Stimulated activated CD4-positive, alpha-beta T cell treated with anti-CD3 and anti-CD28 coated beads, Interleukin-1b, Interleukin-23, amount 100 ng/mL, for 1 hour (primary cell): ENCODE measurements at places on chromosomes 5 and 9.

DNA sequence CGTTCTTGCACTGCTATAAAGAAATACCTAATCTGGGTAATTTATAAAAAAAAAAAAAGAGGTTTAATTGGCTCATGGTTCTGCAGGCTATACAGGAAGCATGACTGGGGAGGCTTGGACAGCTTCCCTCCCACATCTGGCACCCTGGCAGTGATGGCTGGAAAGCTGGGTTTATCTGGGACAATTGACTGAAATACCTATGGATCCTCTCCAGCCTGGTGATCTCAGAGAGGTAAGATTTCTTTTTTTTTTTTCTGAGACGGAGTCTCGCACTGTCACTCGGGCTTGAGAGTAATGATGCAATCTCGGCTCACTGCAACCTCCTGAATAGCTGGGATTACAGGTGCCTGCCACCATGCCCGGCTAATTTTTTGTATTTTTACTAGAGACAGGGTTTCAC lies 22.7 kb upstream of the UGCG start:
- no peak for DNase-seq

DNA sequence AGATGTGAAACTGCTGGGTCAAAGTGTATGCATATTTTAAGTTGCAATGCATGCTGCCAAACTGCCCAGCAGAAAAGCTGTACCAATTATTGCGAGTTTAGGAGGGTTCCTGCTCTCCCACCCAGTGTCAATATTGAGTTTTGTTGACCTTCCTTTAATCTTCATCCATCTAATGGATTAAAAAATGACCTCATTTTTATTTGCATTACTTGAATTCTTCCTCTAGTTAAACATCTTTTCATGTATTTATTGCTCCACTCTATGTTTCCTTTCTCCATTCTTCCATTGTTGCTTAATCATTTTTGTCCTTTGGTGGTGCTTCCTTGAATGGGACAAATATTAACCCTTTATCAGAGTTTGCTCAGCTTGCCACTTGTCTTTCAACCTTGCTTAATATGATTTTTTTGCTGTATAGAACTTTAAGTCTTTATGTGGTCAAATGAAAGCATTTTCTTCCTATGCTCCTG lies 32.4 kb downstream of the TLE1 start:
- DNase-seq: no peak

GRCh38 chr9:37806271-37806670 lies 5.7 kb downstream of the DCAF10 start:
- DNase-seq: no peak

DNA sequence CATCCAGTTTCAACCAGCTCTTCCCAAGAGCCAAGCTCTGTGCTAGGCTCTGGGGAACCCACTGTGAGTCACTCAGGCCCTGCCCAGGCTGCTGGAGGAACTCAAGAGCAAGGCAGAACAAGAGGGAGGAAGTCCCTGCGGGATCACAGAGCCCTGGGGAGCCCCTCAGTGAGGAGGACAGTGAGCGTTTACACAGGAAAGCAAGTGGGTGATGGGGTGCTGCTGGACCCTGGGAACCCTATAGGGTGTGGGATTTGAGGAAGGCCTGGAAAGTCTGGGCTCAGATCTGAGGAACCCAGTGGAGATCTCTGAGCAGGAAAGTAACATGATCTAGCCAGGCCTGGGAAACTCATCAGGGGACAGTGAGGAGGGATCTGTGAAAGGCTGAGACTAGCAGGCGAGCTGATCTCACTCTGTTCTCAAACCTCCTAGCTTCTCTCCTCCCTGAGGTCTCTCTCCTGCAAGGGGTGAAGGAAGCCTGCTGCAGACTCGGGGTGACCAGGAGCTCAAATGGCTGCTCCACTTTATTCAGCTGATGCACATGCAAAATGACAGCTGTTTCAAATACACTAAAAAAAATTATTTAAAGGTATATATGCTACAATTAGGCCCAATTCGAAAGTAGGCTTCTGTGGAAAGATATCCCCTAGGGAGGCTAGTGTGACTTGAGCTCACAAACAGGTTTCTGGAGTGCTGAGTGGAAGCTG lies 70.0 kb downstream of the SHB start:
- DNase-seq: no peak

DNA sequence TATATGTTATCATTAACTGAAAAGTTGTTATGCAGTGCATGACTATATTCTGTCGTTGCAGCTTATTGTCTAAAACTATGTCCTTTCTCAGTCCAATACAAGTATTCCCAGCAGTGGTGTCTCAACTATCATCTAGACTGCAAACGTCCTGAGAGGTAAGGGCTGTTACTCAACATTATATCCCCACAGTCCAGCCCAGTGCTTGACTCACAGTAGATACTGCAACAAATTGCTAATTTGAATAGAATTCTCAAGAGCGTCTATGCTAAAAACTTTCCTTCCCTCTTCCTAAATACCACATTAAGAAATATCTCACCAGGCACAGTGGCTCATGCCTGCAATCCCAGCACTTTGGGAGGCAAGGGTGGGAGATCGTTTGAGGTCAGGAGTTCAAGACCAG lies 37.7 kb upstream of the PCSK5 start:
- DNase-seq: no peak

- DNase-seq: peak; percentile 92
These were observed at the start of gene MLLT3 for GRCh38 chr9:20622330-20623020. Gene MLLT3 (minus strand): TSS chr9:20622499.

DNA sequence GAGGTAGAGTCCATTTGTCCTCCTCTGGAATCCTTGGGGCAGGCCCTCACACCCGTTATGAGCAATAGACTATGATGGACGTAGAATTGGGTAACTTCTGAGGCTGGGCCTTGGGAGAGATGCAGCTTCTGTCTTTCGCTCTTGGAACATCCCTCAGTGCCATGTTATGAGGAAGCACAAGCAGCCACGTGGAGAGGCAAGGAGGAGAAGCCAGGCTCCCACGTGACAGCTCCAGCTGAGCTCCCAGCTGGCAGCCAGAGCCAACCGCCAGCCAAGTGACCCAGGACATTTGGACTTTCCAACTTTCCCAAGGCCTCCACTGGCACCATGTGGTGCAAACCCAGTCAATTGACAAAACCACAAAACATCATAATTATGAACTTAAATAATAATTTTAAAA lies 43.0 kb upstream of the BOD1 start:
- no peak for DNase-seq
